ENCODE measurements at places on chromosomes 5 and 9.
A peak's percentile ranks its signal among the peaks of the same experiment; 100 is the strongest.

DNA sequence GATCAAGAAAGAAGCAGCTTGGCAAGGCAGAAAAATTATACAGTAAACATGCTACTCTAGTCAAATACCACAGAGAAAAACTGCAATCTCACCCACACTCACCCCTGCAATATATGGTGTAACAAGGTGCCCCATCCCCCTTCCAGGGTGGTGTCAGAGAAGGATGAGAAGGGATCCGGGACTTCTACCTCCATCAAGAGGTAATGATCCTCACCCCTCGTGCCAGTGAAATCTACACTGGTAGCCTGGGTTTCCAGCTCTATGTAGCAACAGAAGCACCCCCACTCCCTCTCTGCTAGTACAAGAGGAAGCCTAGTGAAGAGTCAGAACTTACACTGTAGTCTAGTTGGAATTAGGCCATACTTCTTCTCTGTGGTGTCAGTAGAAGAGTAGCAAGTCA lies 18.9 kb downstream of the SLCO4C1 start:
- no peak for DNase-seq

DNA sequence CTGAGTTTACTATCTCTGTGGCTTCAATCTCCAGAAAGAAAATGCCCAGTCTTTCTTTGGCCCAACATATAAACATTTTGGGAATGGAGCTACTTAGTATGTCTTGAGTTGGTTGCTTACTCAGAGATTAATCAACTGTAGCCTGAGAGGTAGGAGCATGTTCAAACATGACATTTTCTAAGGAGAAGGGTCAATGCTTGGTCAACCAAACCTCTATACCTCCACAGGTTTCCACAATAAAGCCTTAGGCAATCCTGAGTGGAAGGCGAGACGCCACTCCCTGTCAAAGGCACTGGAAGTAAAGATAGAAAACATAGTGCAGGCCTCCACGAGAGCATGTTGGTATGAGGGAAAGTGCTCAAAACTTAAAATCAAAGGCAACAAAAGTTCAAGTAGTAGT lies 411.4 kb downstream of the KCTD16 start:
- no peak for DNase-seq

- DNase-seq: no peak
Measured at GRCh38 chr5:73215531-73215890, 42.5 kb downstream of the TMEM174 start.

GRCh38 chr9:99044827-99045226 lies 60.1 kb upstream of the TGFBR1 start:
- DNase-seq: no peak

- DNase-seq: no peak
Measured at GRCh38 chr5:118968406-118968911, 19.9 kb downstream of the DTWD2 start.

DNA sequence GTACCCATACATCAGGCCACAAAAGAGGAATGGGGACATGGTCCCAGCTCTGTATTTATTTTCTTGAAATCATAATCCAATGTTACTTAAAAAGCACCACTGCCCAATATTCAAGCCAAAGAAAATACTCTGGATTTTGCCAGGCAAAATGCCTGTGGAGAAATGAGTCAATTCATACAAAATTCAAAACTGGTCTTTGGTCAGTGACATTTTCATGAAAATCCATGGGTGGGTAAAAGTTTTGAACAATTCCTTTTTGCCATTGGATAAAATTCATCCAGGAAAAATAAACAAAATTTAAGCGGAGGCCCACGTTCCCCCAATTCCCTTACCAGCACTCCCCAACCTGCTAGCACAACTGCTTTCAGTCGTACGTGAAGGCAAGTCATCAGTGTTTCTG lies 186.2 kb downstream of the GLIS3 start:
- no peak for DNase-seq

- DNase-seq: no peak
Measured at GRCh38 chr5:160799184-160799583, 52.8 kb downstream of the ATP10B start.

GRCh38 chr5:91652678-91653077 lies 269.6 kb upstream of the ARRDC3 start:
- no peak for DNase-seq

- DNase-seq: no peak
Measured at GRCh38 chr5:909086-909485, 16.4 kb downstream of the TRIP13 start.

DNA sequence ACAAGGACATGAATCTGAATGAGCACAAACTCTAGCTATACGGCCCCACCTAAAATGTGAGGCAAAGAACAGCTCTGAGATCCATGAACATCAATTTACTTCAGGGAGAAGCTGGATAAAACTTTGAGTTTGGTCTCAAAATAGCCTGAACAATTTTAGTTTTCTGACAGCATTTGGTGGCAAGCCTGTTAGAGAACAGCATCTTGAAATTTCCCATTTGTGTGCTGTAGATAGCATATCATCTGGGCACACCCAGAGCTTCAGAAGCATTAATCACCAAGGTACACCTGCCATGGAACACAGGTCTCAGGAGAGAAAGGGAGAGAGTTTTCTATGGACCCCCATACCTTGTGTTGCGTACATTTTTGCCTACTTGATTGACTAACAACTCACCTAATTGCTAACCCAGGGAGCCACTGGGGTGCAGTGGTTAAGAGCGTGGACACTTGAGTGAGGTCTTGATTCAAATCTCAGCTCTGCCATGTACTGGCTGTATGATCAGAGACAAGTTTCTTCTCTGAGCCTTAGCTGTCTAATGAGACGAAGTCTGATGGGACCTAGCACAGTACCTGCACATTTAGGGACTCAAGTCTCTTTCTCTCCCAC lies 264.9 kb downstream of the PIK3R1 start:
- no peak for DNase-seq

DNA sequence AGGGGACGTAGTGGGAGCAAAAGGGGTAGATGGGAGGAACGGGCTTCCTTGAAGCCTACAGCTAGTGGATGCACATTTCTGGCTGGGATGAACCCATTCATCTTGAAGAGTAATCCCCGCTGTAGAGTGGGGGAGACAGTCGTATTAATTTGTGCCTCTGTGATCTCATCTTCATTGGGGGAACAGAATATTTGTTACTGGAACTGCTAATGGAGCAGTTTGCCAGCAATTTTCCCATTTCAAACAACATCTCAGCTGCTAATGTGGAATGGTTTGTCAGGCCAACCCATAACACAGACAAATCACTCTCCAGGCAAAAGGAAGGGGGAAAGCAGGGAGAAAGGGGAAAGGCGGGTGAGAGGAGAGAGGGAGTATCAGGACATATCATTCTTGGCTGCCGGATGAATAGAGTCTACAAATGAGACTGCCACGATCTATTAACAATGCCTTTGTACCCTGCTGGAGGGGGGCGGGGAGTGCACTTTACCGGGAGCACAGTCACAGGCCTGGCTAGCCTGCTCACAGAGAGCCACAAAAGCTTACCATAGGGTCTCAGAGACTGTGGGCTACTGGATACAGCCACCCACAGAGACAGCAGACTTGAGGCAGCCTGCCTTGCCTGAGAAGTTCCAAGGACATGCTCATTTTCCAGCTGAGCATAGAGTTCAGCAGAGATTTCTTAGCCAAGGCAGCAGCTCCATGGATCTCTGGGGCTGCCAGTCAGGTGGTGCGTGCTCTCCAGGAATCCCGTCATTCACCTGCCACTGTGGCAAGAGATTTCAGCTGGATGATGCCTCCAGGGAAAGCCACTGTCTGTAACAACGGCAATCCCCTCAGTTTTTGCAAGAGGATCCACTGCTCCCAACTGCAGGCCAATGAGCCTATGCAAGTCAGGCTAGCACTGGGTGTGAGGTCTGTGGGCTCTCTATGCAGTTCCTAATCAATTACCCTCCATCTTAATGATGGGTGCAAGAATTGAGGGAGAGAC lies 217.7 kb upstream of the PANK3 start:
- DNase-seq: no peak

GRCh38 chr5:131382407-131383395 lies 118.8 kb downstream of the CDC42SE2 start:
- peak; percentile 87 for DNase-seq

- peak; percentile 20 for DNase-seq
Measured at GRCh38 chr9:127163409-127163808, 41.0 kb upstream of the ANGPTL2 start.

- no peak for DNase-seq
Measured at GRCh38 chr5:107378218-107378899, 292.4 kb downstream of the EFNA5 start.

- no peak for DNase-seq
Measured at GRCh38 chr9:136902259-136902821, 16.0 kb downstream of the TRAF2 start.

DNA sequence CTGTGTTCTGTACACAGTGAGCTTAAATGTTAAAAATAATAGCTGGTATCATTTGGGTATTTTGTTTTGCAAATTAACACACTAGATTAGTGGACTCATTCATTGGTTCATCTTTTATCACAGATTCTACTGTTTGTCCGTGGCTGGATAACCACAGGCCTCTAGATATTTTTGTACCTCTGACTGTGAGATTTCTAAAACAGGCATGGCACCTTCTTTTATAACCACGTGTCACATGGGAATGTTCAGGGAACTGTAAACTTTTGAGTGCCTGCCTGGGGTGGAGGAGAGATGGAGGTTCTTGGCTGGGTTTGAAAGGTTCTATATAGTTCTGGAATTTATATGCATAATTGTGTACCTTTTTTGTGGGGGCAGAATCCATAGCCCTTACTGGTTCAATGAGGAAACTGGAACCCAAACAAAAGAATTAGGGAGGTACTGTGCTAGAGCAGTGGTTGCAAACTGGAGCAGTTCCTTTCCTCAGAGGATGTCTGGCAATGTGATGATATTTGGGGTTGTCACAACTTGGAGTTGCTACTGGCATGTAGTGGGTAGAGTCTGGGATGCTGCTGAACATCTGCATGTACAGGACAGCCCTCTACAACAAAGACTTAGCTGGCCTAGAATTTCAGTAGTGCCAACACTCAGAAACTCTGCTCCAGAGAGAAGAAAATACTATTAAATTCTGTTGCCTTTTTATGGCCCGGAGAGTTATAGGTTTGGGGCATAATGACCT lies 16.9 kb downstream of the TLE4 start:
- no peak for DNase-seq

DNA sequence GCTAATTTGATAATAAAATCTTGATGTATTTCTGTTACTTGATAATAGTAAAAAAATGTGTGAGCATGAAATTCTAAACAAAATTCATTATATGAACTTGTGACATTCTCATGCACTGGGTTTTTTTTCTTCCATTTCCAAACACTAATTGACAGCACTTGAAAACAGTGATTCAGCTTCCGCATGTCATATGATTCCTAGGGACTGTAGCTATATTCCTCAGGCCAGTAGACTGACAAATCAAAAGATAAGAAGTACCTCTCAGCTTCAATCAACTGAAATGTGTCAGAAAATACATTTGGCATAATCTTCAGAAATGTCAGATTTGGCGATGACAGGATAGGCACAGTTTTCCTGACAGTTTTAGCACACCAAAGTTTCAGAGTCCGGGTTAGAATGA lies 52.5 kb downstream of the EFNA5 start:
- no peak for DNase-seq

DNA sequence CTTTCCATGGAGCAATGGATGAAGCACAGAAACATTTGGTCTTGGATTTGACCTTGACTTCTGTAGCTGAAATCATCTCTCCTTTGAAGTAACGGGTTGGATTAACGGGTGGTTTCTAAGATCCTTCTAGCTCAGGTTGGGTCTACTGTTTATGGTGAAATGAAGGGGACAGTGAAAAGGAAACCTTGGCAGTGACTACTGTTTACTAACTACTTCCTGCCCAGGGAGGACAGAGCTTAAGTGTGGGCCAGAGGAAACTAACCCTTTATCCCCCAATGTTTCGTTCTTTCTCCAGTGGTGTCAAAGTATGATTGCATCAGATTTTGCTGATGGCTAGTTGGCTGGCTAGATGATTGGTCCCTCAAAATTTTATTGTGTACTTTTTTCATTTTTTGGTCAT lies 22.2 kb downstream of the SKP2 start:
- no peak for DNase-seq

- no peak for DNase-seq
Measured at GRCh38 chr5:170251462-170251861, 18.7 kb downstream of the C5orf58 start.

GRCh38 chr9:124797343-124798103 lies 20.6 kb downstream of the OLFML2A start:
- no peak for DNase-seq

DNA sequence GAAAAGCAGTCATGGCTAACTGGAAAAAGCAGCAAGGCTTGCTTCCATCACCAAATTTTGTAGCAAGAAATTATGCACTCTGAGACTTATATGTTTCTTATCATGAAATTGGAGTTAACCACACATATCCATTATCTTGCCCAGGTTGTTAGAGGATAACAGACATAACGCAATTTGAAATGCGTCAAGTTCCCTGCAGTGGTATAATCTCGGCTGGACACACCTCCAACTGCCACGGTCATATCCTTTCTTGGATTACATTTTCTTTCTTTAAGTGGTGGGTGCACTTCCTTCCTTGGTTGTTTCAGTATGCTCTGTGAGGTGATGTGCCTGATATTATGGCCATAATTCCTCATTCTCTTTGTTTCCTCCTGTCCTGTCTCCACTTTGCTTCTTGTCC lies 695.0 kb upstream of the DMAC1 start:
- DNase-seq: no peak

- DNase-seq: no peak
Measured at GRCh38 chr5:110832683-110833082, 93.9 kb downstream of the SLC25A46 start.

DNA sequence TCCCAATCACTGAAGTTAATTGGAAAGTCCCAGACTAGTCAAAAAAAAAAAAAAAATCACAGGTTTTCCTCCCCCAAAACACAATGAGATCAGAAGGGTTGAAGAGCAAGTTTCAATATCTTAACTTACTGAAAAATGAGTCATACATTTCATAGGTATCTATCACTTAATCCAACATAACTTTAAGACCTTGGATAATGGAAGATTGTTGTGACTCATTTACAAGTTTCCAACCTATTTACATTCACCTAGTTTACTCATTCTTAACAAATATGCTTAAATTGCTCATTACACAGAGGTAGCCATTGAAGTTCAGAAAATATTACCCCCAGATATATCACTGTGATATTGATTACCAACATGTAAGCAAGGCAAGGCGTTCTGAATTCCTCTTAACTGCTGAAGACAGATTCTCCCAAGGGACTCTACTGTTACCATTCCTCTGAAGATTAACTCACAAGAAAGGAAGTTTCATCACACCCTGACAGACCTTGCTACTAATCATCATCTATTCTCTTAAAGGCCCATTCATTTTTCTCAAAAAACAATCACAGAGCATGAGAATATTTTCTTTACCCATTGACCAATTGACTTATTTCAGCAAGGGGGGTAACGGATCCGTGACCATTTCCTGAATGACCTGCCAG lies 563.8 kb downstream of the TLE1 start:
- DNase-seq: no peak

All from thymus (tissue), 14 donors.